ENCODE measurements at places on chromosomes 7 and 10.
A peak's percentile ranks its signal among the peaks of the same experiment; 100 is the strongest.

- no peak for DNase-seq
These were observed 24.4 kb upstream of the PITRM1 start for GRCh38 chr10:3196958-3197347.

GRCh38 chr10:122295451-122295809 lies 24.3 kb downstream of the BTBD16 start:
- no peak for DNase-seq

DNA sequence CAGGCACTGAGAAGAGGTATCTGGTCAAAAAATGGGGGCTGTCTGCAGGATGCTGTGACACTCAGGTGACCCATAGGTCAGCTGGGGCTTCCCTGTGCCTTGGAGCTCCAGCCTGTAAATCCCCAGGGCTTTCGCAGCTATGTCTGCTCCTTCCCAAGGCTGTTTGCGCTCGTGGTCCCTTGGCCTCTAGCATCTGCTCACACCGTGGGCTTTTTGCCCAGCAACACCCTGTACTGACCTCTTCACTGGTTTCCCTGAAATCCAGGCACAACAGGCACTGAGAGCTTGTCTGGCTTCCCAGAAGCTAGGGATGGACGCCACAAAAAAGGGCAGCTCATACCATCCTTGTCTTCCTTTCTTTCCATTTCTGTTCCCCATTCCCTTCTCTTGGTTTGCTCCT lies 280.3 kb upstream of the HABP2 start:
- DNase-seq, result no peak

- DNase-seq, result no peak
These were observed 311.3 kb upstream of the ZMIZ1 start for GRCh38 chr10:78757344-78757925.

- DNase-seq, result peak; percentile 40
These were observed 27.6 kb downstream of the PFKFB3 start for GRCh38 chr10:6230315-6230714.

GRCh38 chr10:29471544-29471859 lies 163.3 kb downstream of the SVIL start:
- peak; percentile 67 for DNase-seq

DNA sequence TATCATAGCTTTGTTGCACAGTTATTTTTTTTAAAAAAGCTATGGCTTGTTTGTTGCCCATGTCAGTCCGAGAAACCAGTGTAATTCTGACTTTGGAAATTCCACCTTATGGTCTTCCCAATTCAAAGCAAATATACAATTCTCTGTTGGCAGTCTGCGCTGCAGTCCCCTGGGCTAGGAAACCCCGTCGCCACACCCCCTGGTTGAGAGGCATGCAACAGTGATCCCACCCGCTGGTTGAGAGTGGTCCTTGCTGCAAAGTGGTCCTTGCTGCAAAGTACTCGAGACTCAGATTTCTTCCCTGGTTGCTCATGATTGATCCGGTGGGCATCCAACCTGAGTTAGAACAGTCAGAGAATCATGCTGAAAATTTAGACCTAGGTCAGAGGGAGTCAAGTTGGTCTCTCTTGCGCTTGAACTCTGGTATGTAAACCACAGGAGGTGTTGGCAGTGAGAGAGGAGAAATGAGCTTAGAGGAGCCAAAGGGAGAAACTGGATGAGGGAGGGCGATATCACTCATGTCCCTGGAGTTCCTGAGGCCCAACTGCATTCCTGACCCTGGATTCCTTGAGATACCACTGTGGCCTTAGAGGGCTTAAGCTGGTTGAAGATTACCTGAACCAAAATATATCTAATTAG lies 45.0 kb upstream of the STK17A start:
- no peak for DNase-seq

DNA sequence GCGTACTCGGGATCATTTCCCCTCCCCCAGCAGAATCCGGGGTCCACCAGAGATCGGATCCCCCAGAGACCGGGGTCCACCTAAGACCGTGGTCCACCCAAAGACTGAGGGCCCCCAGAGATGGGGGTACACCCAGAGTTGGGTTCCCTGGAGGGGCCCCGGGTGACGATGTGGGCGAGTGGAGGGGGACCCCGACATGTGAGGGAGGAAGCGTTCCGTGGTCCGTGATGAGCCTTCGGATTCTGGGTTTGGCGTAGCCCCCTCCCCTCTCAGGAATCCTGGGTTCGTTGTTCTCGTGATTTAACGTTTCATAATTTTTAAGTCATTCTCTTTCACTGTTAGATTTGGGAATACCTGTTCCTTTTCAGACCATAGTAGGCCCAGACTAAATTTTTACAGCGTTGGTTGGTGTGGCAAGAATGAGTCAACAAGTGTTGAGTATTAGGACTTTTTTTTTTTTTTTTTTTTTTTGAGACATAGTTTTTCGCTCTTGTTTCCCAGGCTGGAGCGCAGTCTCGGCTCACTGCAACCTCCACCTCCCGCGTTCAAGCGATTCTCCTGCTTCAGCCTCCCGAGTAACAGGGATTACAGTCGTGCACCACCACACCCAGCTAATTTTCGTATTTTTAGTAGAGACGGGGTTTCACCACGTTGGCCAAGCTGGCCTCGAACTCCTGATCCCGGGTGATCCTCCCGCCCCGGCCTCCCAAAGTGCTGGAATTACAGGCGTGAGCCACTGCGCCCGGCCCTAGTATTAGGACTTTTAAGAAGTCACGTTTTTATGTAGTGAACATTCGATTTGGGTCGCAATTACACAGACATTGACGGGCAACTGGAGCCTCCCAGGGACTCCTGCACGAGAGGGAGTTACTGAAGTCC lies 672 bp downstream of the GTPBP4 start:
- DNase-seq, result peak; percentile 11

GRCh38 chr7:29314148-29314547 lies 119.6 kb downstream of the CHN2 start:
- DNase-seq, result peak; percentile 59

DNA sequence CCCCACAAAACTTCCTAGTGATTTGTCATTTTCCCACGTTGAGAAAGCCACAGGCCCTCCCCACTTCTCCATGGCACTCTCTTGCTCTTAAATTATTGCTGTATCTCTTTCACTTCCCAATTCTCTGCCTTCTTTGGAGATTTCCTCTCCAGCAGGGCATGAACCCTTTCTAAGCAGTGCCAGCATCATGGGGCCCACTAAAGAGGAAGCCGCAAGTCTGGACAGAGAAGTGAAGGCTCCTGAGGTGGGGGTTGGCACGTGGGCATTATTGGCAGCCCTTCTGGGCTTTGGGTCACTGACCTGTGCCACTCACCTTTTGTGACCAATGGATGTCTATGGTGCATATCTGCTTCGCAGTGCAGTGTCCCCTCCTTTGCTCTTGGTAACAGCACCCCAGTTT lies 97.7 kb upstream of the TCF7L2 start:
- DNase-seq, result no peak

- DNase-seq, result no peak
These were observed 69.8 kb downstream of the CDK1 start for GRCh38 chr10:60848126-60848525.

DNA sequence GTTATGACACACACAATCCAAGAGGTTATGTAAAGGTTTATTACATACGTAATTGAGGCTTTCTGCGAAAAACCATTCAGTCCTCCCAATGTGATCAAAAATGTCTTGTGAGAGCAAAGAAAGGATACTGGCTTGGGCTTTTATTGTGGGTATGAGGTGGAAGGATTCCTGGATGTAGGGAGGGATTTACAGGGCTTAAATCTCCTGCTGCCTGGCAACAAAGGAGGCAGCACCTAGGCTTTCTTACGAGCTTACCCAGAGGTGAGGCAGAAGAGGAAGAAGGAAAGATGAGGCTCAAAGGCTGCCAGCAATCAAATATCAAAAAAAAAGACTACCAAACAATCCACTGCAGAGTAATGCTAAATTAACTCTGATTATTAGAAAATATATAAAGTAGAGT lies 1149.5 kb upstream of the POT1 start:
- no peak for DNase-seq

DNA sequence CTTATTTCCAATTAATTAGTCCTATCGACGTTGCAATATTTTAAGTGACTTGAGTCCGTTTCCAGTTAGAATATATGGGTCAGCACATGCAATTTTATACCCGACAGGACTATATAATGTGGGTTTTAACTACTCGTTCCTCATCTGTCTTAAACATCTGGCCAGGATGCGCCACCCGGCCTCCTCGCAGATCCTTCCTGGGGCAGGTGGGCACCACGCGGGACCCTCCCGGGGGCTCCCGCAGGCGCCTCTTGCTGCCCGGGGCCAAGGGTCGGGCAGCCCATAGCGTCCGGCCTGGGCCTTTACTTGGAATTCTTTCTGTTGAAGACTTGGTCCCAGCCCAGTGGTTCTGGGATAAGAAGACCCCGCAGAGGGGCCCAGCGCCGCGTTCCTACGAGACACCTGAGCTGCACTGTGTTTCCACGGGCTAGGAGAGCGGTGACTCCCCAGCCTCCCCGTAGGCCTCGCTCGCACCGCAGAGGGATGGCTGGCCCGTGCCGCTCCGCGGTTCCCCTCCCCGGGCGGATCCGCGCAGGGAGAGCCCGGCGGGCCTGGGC lies 10.1 kb upstream of the MNX1 start:
- no peak for DNase-seq

DNA sequence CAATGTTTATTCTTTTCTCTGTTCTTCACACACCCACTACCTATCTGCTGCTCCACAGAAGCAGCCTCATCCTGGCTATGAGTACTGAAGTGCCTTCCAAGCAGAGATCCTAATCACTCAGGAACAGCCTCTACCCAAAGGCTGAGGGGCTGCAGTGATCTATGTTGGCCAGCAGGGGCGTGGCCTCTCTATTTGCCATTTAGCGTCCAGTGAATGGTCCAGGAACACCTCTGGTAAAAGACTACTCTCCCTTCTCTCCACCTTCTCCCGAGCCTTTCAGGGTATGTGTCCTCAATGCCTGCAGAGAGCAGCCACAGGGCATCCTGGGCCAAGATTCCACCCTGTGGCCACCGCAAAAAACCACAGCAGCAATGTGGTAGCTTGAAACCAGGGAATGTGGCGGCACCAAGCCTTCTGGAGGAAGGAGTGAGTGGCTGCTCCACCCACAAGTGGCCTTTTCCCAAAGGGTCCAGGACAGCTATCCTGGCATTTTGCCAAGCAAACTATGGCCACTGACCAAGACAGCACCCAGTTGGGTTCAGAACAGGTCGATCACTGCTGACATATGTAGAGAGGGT lies 70.9 kb downstream of the SYPL1 start:
- peak; percentile 65 for DNase-seq

DNA sequence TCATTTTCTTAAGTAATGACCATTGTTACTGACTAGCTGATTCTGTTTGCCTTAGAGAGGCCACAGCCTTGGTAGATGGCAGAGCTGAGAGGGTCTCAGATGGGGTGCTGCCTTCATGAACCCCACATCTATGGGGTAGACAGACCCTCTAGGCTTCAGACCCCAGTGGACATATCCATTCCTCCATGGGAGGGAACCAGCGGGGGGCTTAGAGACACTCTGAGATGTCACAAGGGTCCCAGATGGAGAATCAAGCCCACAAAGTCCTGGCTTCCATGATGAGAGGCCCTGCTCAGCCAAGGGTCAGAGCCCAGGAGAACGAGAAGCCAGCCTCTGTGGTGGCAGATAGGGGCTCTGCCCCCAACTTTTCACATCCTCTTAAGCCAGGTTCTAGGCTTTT lies 408.6 kb downstream of the TCERG1L start:
- no peak for DNase-seq

GRCh38 chr10:71472466-71472865 lies 75.7 kb downstream of the CDH23 start:
- DNase-seq, result no peak

DNA sequence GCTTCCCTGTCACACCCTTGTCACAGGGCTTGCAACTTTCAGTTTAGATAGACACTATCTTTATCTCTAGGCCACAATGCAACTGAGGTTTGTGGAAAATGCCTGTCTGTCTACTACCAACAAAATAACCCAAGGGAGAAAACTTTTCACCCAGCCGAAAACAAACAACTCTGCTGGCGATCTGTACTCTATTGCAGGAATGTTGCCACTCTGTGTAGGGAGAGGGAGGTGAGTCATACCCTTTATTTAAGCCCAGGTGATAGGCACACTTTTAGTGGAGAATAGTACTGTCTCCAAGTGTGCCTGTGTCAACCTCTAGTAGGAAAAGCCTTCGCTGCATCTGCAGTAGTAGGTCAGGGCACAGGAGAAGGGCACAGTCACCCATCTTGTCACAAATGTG lies 108.3 kb downstream of the SLC25A40 start:
- peak; percentile 12 for DNase-seq

DNA sequence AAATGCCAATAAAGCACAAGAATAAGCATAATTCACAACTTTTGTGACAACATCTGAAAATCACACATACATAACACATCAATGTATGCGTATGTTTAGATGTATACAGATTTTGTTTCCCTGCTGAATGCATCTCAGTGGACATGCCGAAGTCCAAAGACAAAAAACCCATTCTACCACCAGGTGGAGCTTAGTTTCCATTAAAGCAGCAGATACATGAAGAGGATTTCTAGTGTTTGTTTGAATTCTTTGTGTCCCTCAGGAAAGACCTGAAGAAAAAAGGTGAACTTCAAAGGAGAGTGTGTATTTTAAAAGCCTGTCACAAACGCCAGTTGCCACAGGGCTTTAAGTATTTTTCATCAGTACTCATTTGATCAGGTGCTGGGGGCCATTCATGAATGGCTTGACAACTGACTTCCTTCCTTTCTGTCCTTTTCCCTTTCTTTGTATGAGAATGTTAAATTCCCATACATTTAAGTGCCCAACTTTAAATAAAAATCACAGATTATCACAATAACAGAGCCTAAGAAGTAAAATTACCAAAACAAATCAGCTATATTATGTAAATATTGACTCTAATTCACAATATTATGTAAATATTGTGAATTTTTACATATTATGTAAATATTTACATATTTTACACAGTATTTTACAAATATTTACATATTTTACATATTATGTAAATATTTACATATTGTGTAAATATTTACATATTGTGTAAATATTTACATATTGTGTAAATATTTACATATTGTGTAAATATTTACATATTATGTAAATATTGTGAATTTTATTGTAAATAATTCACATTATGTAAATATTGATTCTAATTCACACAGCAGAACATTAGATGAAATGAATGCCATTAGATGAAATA lies 343.0 kb downstream of the CRPPA start:
- DNase-seq, result peak; percentile 78

GRCh38 chr7:73394422-73394821 lies 39.2 kb upstream of the FZD9 start:
- peak; percentile 71 for DNase-seq

GRCh38 chr7:87330942-87331341 lies 14.5 kb upstream of the CROT start:
- DNase-seq, result peak; percentile 97

DNA sequence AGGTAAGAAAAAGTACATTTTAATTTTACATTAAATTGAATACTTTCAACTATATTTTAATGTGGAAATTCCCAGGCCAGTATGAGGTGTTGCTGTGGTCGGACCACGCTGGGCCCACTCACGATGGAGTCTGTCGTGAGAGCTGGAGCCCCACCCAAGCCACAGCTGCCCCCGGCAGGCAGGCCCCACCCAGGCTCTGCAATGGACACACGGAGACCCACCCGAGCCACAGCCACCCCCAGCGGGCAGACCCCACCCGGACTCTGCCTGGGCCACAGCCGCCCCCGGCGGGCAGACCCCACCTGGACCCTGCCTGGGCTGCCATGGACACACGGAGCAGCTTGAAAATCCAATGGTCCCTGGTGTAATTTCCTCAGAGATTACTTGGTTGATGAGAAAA lies 141.3 kb downstream of the PTPRN2 start:
- no peak for DNase-seq

- peak; percentile 32 for DNase-seq
These were observed 37.8 kb downstream of the MTPN start for GRCh38 chr7:135939261-135939812.

Measured in OCI-M1 (cell line).